ENCODE measurements at places on chromosomes 16 and 17. TPM values are rescaled to one million over a fixed set of nuclear protein-coding genes. Genes with fewer than 3 reads are reported as not detected.

DNA sequence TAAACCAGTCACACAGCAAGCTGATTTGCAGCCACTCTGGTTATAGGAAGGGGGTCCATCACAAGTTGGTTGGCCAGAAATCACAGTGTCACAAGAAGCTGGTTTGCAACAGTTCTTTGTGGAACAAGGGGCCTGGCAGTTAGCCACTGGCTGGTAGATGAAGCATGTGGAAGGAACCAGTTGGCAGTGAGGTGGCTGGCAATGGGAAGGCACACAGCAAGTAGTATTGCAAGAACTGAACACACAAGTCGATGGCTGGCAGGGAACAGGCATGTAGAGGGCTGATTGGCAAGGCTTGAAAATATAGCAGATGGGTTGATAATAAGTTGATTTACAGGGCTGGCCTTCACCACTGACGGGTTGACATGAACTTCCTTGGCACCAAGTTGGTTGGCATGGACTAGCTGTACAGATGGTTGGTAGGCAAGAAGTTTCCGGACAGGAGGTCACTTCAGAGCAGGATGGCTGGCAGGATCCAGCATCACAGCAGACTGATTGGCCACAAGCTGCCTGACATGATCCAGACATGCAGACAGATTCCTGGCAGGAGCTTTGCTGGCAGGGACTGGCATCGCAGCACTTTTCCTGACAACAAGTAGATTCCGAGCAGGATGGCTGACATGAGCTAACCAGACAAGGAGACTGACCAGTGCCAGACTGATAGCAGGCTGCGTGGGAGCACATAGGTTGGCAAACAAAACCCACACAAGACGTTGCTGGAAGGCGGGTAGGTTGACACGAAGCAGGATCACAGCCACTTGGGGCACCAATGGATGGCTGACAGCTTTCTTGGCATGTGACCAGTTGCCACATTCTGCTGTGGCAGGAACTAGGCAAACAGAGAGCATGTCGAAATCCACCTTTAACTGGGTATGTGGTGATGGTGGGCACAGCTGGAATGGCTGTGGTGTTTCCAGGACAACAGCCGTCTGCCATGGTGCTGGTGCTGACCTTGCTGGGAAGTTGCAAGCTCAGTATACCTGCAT is at the start of gene KRTAP29-1:
Gene KRTAP29-1 (minus strand): TSS at position 936 of the 986 bp plus-strand sequence. CDS start 0 bp downstream, at position 936.
- DNase-seq, result no peak

DNA sequence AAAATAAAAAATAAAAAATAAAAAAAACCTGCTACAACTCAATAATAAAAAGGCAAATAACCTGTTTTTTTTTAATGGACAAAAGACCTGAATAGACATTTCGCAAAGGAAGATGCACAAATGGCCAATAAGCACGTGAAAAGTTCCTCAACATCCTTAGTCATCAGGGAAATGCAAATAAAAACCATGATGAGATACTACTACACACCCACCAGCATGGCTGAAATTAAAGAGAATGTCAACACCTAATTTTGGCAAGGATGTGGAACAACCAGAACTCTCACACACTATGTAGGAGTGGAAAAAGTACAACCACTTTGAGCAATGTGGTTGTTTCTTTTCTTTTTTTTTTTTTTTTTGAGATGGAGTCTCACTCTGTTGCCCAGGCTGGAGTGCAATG is 24.6 kb downstream of the COG7 start:
- no peak for DNase-seq

DNA sequence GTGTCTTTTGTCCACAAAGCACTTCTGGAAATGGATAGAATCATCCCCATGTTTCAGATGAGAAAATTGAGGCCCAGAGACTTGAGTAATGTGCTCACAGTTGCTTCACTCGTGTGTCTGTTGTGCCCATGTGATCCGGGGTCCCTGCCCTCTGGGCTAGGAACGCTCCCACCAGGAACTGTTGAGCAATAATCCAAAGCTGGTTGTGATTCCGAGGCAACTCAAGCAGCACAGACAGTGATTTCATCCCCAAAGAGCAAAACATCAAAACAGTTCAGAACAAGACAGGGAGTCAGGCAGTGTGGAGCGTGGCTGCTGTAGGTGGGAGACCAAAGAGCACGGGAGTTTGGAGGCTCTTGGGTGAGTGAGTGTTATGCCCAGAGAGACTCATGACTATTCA is 205.0 kb upstream of the ASIC2 start:
- no peak for DNase-seq

C17orf107 gene
- 2.4 TPM for polyA plus RNA-seq

HS3ST4 gene
- polyA plus RNA-seq, result 0.30 TPM
